ENCODE measurements at places on chromosomes 1 and 21.

DNA sequence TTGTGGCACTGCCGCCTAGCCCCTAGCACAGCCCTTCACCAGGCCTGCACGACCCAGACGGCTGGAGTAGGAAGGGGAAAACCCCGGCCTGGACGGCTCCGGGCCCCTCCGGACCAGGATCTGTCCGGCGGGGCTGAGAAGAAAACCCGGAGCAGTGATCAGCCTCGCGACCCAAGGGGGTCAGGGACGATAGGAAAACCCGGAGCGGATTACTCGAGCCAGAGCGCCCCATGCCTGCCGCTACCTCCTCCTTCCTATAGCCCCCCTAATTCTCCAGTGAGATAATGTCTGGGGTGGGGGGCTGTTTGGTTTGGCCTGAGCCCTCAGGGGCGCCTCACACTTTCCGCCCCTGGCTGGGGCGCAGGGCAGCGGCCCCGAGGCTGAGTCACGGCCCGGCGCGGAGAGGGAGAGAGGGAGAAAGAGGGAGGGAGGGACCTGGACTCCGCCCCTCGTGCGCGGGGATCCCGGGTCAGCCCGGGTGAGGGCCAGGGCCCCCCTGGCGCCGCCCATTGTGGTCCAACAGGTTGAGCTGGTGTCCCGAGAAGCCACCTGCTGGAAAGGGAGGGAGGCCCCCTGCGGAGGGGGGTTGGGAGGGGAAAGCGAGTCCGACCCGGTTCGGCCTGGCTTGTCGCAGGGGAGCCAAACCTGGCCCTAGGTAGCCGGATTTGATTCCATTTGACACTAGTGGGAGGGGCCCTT is 1.7 kb upstream of the ZBTB7B start:
- peak; percentile 85 for DNase-seq

GRCh38 chr1:38210895-38211177 is 164.2 kb upstream of the POU3F1 start:
- DNase-seq = no peak

- no peak for DNase-seq
These were observed 65.9 kb downstream of the LAMC2 start for GRCh38 chr1:183251959-183252450.

GRCh38 chr1:58925247-58925646 is 141.4 kb upstream of the JUN start:
- no peak for DNase-seq

GRCh38 chr1:175737451-175737850 is 5.9 kb downstream of the TNR start:
- no peak for DNase-seq

- no peak for DNase-seq
These were observed 13.8 kb downstream of the TP53BP2 start for GRCh38 chr1:223831755-223832636.

DNA sequence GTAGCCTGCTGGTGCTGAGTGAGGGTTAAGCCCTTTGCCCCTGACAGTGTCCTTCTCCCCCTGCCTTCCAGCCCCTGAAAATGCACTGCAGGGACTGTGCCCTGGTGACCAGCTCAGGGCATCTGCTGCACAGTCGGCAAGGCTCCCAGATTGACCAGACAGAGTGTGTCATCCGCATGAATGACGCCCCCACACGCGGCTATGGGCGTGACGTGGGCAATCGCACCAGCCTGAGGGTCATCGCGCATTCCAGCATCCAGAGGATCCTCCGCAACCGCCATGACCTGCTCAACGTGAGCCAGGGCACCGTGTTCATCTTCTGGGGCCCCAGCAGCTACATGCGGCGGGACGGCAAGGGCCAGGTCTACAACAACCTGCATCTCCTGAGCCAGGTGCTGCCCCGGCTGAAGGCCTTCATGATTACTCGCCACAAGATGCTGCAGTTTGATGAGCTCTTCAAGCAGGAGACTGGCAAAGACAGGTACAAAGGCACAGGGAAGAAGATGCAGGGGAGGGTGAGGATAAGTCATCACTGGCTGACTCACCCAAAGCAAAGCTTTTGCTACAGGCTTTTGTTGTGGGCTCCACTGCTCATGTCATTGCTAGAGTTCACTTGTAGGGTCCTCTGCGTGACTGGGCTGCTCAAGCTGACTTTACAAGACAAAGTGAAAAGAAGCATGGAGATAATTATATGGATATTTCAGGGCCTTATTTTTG is 174.9 kb downstream of the PIGK start:
- no peak for DNase-seq

GRCh38 chr1:226482196-226482595 is 66.4 kb upstream of the STUM start:
- DNase-seq = no peak

Data from cortex of kidney (tissue), 1 donor.